ELR (cell line): ENCODE measurements at places on chromosomes 13 and 19.
A peak's percentile ranks its signal among the peaks of the same experiment; 100 is the strongest.

GRCh38 chr13:104442536-104442935 is 1376.3 kb upstream of the SLC10A2 start:
- no peak for DNase-seq

- peak; percentile 63 for DNase-seq
Measured at GRCh38 chr19:49591731-49592485, 926 bp downstream of the PRR12 start.

GRCh38 chr13:71962735-71963134 is 95.7 kb upstream of the DACH1 start:
- no peak for DNase-seq

GRCh38 chr19:10535613-10536012 is 8.1 kb upstream of the ATG4D start:
- no peak for DNase-seq

DNA sequence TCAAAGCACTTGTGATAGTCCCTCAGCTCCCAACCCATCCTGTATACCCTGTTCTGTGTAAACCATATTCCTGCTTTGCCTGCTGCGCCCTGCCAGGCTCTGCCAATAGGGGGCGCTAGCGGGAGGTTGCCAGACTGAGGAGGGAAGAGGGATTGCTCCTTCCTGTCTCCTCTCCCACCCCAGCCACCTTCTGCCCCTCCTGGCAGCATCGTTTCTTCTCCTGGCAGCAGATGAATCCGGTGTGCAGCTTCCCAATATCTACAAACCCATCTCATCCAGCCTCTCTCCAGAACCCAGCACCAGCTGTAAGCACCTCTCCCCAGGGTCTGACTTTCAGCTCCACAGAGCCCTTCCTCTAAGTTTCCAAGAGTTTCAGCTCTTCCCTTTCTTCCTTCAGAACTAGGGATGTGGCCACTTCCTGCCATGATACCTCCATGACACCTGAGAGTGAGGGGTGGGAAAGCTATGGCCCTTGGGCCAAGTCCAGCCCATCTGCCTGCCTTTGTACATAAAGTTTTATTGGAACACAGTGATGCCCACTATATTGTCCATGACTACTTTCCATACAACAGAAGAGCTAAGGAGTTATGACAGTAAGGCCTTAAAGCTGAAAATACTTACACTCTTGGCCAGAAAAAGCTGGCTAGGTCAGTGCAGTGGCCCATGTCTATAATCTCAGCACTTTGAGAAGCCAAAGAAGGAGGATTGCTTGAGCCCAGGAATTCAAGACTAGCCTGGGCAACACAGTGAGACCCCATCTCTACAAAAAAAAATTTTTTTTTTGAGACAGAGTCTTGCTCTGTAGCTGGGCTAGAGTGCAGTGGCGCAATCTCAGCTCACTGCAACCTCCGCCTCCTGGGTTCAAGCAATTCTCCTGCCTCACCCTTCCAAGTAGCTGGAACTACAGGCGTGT is 34.5 kb upstream of the ATP1A3 start:
- no peak for DNase-seq

GRCh38 chr19:1241417-1242095 is at the start of gene ATP5F1D:
ATP5F1D (plus strand) TSS chr19:1241751; CDS start chr19:1241851, 100 bp downstream.
- DNase-seq = peak; percentile 97

DNA sequence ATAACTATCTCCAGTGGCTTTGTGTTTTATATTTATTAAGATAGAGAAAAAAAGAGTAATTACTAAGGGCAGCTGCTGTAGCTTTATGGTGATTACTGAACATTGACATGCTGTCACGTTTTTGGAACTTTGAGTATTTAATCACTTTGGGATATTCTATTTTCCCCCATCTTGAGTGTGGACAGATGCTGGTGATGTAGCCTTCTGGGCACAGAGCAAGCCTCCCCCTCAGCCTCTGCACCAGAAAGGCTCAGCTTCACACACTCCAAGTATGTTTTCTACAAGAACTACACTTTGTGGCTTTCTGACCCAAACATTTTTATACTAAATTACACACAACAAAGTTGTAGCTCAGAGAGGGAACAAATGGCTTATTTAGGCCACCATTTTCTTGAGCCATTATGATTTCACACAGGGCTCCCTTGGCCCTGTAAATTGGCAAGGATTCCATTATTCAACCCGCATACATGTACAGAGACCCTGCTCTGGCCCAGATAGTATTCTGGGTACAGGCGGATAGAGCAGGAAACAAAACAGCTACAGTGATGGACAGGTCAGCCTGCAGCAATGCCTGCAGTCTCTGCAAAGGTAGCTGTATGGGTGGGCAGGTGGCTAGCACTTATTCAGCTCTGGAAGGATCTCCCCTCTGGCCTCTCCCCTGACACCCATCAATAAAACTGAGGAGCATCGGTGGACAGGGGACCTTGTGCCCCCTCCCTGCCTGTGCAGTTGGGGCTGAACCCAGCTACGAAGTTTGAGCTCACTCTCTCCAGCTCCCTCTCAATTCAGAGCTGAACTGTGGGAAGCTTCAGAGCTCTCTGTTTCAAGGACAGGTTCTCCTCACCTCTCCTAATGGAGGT is 1.3 kb downstream of the ALOX5AP start:
- DNase-seq = no peak

DNA sequence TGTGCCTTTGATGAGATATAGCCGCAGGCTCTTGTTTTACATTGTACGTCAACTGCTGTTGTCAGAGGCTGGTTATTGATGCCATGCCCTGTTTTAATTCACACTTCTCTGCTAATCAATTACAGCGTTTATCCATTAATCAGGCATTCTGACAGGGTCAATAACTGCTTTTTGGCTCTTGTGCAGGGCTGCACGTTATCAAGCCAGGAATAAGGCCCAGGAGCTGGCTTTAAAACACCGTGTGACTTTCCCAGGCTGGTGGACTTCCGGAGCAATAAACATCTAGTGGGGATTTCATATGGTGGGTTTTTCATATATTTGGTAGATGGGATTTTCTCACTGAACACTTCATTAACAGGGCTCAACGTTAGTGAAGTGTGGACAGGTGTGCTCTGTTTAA is 221.7 kb downstream of the TM9SF2 start:
- DNase-seq = no peak

DNA sequence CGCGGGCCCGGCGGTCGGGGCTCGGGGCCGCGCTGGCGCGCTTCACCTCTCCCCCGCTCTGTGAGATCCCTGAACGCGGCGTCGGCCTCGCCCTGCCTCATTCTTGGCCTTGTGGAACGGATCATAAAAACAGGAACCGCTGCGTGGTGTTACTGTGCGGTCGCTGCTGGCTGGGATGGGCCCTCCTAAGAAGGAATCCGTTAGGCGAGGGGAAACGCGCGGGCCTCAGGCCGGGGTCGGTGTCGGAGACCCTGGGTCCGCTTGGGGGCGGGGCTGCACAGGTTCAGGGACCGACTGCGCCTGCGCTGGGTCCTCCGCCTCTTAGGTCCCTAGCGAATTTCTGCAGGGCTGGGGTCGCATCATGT is 381 bp downstream of the CKAP2 start:
- DNase-seq = peak; percentile 78

- no peak for DNase-seq
Measured at GRCh38 chr19:8468761-8469373, 24.1 kb downstream of the HNRNPM start.

DNA sequence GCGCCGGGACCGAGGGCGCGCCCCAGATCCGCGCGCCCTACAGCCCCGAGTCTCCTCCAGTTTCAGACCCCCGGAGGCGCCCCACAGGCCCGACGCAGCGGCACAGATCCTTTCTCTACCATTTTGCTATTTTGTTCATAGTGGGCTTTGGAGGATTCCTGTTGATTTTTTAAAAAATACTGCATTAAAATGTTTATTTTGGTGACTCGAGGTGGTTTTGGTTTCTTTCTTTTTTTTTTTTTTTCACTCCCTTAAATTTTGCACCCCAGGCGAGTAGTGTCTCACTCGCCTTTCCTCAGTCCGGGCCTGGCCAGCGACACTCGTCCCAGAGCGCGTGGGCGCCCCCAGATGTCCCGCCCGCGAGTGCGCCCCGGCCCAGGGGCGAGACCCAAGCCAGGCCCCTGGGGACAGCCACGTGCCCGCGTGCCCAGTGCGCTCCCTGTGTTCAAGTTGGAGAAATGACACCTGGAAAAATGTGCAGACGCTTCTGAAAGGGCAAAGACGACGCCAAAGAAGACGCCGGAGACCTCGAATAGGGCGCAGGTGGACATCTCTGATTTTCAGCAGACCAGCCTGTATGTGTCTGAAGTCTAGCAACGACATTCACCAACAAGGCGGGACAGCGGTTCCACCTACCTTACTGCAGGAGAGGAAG is 471 bp upstream of the INSR start:
- DNase-seq = peak; percentile 47

GRCh38 chr19:5255602-5256231 is 84.9 kb downstream of the PTPRS start:
- no peak for DNase-seq

DNA sequence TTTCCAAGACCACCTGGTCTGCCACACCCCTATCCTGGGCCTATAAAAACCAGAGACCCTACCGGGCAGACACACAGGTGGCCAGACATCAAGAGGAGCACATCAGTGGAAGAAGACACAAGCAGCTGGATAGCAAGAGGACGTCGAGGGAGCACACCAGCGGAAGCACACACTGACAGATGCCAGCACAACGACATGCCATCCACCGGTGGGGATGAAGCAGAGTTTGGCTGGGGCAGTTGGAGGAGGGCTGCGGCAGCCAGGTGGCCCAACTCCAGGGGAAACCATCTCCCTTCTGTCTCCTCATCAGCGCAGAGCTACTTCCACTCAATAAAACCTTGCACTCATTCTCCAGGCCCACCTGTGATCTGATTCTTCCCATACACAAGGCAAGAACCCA is 200.6 kb downstream of the PCDH17 start:
- DNase-seq = no peak

- DNase-seq = no peak
Measured at GRCh38 chr19:21765151-21765550, 2.2 kb downstream of the ZNF100 start.

DNA sequence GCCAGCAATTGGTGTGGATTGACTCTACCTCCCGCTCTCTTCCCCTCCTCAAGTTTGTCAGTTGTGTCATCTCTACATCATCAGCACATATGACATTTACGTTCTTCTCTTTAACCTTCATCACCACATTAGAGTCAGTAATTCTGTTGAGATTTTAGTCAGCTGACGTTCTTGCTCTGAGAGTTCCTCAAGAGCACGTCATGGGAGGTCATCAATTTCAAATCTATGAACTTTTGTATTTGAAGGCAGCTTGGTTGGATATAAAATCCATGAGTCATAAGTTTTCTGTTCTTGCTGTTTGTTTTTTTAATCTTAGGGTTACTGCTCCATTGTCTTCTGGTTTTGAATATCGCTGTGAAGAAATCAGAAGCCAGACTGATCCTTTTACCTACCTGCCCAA is 21.8 kb upstream of the ARGLU1 start:
- DNase-seq = no peak

GRCh38 chr13:79631051-79631659 is 150.2 kb downstream of the NDFIP2 start:
- DNase-seq = peak; percentile 96

DNA sequence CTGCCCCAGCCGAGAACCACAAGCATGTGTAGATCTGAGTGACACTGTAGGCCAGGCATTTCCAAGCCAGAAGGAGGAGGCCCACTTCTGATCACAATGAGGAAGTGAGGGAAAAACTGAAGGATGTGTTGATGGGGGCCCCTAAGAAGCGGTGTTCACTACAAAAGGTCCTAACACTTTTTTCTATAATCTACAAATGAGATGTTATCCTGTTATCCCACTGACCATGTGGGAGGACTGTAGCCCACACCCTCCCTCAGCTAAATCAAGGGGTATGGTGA is 99.0 kb upstream of the MCF2L start:
- DNase-seq = no peak

GRCh38 chr13:37456506-37456905 is 142.1 kb downstream of the POSTN start:
- no peak for DNase-seq

GRCh38 chr19:11252665-11253355 is 9.5 kb downstream of the DOCK6 start:
- DNase-seq = no peak

DNA sequence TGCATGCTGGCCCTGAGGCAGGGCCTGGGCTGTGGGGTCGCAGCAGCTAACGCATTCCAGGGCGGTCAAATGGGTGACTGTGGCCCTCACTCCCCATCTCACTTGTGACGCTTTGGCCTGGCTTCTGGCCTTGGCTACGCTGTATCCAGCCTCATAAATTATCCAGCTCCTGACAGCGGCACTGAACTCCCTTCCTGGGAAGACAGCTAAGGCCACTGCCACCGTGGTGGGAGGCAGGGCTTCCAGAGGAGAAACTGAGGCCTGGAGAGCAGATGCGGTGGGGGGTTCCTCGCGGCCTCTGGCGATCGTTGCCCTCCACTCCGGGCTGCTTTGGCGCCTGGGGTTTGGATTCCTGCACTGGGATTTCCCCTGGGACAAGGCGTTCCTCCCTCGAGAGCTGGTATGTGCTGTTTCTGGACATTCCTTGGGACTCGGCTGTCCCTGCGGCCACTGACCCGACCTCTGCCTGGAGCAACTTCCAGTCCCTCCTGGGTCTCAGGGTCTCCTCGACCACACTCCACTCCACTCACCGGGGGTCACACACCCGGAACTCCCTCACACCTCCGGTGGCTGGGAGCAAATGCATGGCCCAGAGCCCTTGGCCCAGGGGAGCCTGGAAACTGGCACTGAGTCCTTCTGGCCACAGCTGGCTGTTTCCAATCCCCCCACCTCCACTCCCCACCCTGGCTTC is 3.4 kb downstream of the TBXA2R start:
- no peak for DNase-seq

DNA sequence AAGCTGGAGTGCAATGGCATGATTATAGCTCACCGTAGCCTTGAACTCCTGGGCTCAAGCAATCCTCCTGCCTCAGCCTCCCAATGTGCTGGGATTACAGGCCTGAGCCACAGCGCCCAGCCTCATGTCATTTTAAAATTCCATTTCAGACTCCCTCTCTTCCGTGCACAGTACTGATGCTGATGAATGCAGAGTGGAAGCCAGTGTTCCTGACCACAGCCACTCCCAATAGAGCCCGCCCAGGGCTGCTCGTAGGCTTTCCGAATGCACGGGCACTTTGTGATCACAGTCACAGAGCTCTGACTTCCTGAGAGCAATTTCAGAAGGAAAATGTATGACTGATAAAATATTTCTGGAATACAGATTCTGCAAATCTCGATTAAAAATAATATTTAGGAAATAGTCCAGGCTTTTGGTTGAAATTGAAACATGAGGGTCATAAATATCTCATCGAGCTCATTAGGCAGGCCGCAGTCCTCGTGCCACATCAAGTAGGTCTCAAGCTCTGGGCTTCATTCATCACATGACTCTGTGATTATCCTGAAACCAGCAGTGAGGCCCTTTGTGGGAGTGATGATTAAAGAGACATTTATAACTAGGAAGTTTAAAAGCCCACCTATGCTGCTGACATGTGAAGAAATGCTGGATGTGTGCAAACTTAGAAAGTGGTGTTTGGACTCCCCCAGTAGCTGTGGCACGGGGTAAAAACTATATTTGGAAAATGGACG is 38.9 kb upstream of the AMER2 start:
- no peak for DNase-seq
